ENCODE measurements at places on chromosomes 13 and 19.

GRCh38 chr13:32881777-32882145, 134.5 kb upstream of the KL start:
- no peak for DNase-seq

DNA sequence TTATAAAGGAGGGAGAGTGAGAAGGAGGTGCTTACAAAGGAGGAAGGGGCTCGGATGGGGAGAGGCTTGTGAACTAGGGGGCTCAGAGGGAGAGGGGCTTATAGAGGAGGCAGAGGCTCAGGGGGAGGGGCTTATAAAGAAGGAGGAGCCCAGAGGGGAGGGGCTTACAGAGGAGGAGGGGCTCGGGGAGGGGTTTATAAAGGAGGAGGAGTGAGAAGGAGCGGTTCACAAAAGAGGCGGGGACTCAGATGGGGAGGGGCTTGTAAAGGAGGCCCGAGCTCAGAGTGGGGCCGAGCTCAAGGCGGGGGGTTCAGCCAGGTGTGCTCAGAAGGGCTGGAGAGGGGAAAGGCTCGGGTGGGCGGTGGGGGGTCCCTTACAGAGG, 500 bp downstream of the SMIM24 start:
- DNase-seq: peak; percentile 89

DNA sequence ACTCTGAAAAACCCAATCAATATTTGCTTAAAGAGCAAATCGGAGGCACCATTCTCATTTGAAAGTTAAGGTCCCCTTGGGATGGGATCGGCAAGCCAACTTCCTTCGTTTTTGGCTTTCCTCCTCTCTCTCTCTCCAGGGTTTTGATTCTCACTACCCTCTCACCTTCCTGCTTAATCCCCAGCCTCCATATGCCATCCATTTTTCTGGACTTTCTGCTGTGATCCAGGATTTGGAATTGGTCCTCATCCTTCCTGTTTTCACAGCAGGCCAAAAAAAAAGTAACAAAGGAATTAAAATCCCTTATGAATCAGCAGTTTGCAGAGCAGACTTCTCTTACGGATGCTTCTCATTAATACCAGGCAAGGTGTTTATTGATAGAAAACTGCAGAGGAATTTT, 283.1 kb upstream of the TMTC4 start:
- DNase-seq: no peak

DNA sequence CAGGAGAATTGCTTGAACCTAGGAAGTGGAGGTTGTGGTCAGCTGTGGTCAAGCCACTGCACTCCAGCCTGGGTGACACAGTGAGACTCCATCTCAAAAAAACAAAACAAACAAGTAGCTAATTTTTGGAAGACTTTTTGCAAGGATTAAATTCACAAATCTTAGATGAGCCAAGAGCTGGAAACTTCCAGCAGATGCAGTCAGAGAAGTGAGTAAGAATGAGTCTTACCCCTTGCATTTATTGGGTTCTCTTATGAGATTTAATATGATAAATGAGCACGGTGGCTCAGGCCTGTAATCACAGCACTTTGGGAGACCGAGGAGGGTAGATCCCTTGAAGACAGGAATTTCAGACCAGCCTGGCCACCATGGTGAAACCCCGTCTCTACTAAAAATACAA, 44.9 kb upstream of the NBEA start:
- no peak for DNase-seq

DNA sequence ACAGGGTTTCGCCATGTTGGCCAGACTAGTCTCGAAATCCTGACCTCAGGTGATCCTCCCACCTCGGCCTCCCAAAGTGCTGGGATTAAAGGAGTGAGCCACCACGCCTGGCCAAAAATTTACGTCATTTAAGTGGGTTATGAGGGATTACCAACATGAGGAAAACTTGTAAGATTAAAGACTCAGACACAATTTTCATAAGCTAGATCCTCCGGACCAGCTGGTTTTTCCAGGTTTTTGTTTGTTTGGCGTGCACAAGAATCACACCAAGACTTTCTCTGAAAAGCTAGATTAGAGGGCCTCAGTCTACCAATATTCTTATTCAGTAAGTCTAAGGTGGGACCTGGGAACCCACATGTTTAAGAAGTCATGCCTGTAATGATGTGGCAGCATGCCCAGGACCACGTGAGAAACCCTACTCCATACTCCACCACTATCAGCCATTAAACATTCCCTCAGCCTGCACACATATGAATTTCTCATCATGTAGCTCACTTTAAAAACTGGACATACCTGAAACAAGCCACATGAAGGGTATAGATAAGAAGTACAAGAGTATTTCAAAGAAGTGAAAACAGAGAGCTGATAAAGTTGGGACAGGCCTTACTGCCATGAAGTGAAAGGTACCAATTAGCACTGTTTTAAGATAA, 25.7 kb downstream of the DIAPH3 start:
- DNase-seq: no peak

DNA sequence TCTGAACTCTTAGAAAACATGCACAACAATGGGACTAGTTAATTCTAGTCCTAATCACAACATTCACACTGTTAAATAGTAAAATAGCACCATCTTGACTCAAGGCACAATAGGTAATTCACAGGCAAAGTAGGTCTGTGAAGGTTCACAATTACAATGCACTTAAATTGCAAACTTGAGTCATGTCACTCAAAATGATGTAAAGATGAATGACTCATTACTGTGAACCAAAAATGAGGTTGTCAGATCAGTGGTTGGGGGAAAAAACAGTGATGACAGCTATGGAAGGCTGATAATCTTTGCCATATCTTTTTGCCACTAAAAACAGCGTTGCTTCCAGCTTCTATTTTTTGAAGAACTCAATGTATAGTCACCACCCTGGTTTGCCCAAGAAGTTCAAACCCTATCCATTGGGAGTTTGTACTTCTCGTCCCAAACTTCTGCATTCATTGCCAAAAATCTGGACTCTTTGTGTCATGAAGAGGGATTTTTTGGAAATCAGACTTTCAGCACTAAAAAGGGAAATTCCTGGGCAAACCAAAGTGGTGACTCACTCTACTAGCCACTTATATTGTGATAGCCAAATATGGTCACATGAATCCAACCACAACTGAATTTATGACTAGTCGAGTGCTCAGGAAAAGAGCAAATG, 200.9 kb upstream of the TMTC4 start:
- DNase-seq: no peak

DNA sequence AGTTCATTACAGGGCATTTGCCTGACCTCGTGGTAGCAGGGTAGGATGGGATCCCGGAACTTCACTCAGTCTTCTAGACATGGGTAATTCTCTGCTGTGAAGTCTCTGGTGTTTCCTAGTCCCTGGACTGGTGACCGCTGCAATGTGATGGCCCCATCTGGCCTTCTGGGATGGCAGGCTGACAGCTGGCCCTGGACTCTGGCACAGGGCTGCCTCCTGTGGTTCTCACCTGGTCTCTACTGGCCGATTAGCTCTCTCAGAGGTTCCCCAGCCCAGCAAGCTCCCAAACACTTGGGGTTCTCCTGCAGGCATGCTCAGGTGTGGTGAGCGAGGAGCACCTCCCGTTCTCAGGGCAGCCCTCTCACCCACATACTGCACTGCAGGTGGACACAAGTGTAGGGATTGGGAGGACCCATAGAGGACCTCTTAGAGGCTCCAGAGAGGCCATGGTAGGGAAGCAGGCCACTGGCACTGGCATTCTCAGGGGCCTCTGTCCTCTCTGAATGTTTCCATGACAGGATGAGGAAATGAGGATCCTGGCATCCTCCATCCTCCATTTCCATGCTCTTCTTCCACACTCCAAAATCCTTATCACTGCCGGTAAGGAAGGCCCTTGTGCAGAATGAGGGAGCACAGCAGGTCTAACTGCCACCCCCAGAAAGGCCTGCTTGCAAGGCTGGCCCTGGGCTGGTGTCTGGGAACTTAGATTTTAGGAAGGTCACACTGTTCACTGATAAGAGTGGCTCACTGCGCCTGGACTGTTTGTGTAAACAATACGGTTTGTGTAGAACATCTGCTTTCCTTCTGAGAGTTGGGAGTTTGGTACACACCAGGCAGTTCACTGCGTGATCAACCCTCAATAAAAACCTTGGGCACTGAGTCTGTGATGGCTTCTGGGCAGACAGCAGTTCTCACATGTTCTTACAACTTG, 31.5 kb upstream of the FARP1 start:
- DNase-seq: no peak

- no peak for DNase-seq
These were observed 685 bp downstream of the GMFG start for GRCh38 chr19:39335168-39335548.

GRCh38 chr13:104315606-104316005, 1249.4 kb upstream of the SLC10A2 start:
- DNase-seq: no peak

GRCh38 chr19:18227781-18228271, 1.6 kb upstream of the PDE4C start:
- DNase-seq: no peak

- DNase-seq: no peak
These were observed 96.3 kb downstream of the VWA8 start for GRCh38 chr13:41864658-41865057.

GRCh38 chr13:108855737-108856387, 226.5 kb downstream of the MYO16 start:
- peak; percentile 52 for DNase-seq

- no peak for DNase-seq
These were observed 63.4 kb upstream of the TNFRSF19 start for GRCh38 chr13:23506807-23507291.

- peak; percentile 60 for DNase-seq
These were observed 7.6 kb downstream of the EPS8L1 start for GRCh38 chr19:55083004-55083850.

- DNase-seq: no peak
These were observed 174.6 kb downstream of the TDRD3 start for GRCh38 chr13:60571571-60571970.

DNA sequence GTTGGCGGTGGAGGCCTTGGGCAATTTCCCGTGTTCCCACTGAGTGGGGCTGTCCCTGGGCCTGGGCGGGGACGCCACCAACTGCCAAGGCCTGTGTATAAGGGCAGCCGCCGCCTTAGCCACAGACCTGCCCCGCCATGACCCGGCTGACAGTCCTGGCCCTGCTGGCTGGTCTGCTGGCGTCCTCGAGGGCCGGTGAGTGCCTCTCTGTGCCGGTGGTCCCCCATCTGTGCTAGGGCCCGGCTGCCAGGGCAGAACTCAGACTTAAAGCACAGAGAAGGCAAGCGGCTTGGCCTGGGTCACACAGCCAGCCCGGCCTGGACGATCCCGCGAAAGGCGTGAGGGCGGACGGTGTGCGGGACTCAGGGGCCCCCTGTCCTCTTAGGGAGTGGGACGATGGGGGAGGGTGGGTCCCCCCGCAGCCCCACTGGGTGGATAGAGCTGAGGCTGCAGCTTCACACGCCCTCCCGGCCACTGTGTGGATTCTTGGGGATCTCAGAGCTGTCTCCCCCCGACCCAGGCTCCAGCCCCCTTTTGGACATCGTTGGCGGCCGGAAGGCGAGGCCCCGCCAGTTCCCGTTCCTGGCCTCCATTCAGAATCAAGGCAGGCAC, at the start of gene AZU1:
TSS of gene AZU1 (plus strand) at position 128 of the 612 bp plus-strand sequence. CDS start at position 138, 10 bp downstream.
- no peak for DNase-seq

DNA sequence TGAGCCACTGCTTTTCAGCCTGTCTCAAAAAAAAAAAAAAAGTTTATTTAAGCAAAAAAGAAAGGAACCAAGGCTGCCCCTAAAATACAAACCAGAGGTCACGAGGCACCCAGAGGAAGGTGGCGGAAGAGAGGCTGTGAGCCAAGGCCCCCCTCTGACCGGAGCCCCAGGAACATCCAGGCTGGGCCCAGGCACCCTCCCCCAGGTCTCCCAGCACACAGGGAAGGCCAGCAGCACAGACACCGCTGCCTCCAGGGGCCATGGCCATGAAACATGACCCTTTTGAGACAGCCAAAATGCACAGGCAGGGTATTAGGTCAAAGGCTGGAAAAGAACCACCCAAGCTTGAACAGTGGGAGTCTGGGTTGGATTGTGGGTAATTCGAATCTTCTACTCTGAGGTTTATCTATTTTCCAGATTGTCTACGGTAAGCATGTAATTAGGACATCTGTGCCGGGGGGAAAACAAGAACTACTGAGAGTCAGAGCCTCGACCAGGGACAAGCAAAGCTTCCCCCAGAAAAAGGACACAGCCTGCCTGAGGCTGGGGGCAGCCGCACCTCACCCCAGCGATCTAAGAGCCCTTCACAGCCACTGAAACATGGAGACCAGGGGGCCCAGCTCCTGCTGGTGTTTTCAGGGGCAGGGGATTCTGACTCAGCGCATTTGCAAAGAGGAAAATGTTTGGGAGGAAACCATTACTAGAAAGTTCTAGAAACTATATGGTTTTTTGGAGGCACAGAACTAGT, 8.4 kb downstream of the PEX11G start:
- no peak for DNase-seq

GRCh38 chr19:44925114-44925891, 10.9 kb downstream of the APOC1 start:
- no peak for DNase-seq

- DNase-seq: no peak
These were observed 3.3 kb upstream of the USP12 start for GRCh38 chr13:27174766-27175455.

- no peak for DNase-seq
These were observed 434.4 kb upstream of the TSHZ3 start for GRCh38 chr19:31783592-31783991.

DNA sequence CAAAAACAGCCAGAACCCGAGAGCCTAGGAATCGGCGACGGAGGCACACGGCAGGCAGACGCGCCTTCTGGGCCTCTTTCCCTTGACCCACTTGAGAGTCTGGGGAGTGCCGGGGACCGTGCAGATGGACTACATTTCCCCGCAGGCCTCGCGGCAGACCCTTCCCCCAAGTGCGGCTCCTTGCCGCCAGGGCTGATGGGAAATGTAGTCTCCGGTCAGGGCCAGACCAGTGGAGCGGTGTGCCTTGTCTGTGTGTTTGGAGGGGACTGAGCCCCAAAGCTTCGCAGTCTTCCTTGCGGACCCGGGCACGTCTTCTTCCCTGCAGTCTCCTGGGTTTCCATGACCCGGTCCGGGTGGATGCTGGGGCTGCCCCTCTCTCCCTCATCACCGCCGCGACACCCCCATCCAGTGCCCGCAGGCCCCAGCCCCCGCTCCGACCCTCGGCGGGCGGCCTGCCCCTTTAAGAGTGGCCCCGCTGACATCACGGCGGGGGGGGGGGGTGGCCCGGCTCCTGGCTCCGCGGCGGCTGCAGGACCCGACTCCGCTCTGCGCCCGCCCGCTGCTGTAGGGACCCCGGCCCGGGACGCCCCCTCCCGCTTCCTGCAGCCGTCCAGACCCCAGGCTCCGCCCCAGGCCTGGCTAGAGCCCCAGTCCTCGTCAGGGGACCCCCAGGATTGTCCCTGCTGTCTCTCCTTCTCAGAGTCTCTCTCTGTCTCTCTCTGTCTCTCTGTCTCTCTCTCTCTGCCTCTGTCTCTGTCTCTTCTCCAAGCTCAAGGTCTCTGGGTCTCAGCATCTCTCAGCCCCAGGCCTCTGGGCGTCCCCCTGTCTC, 758 bp upstream of the CACNG7 start:
- DNase-seq: peak; percentile 95

DNA sequence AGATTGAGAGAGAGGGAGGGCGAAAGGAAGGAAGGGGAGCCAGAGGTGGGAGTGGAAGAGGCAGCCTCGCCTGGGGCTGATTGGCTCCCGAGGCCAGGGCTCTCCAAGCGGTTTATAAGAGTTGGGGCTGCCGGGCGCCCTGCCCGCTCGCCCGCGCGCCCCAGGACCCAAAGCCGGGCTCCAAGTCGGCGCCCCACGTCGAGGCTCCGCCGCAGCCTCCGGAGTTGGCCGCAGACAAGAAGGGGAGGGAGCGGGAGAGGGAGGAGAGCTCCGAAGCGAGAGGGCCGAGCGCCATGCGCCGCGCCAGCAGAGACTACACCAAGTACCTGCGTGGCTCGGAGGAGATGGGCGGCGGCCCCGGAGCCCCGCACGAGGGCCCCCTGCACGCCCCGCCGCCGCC, at the start of gene TNFSF11:
TSS of gene TNFSF11 (plus strand) at position 142 of the 400 bp plus-strand sequence. CDS start at position 294, 152 bp downstream.
- peak; percentile 90 for DNase-seq

- no peak for DNase-seq
These were observed 132.8 kb upstream of the SPRY2 start for GRCh38 chr13:80473695-80474094.

All from GM23338 (cell line).